ENCODE measurements at places on chromosomes 5 and 9.

DNA sequence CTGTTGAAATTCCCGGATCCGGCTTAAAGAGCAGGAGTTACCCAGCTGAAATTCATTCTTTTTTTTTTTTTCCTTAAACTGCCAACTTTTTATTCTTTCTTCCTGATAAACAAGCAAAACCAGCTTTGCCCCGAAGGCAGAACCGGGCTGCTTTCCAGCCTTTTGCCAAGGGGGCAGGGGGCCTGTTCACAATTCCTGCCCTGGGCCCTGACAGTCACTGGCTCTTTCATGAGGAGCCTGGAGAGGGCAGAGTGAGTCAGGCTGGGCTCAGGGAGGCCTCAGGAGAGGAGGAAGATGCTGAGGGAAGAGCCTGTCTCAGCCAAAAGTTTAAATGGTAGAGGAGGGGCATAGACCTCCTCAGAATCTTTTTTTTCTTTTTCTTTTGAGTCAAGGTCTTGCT lies 4.8 kb downstream of the GLIPR2 start:
- DNase-seq, result no peak

DNA sequence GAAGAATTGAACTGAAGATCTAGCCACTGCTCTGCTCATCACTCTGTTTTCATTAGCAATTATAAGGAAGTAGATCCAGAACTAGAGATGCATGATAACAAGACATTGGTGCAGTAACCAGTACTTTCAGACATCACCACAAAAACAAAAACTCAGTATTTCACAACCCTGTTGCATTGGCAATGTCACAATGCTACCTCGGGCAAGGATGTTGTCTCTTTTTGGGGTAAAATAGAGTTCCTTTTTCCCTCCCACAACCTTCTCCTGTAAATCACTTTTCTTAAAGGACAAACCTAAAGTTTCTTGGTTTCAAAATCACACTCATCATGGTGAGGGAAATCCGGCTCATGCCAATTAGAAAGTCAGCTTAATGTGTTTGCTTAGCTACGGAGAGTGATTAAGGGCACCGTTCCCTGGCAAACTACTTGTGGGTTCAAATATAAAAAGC lies 420.1 kb upstream of the MEF2C start:
- DNase-seq, result no peak

GRCh38 chr5:35856765-35857351 lies at the start of gene IL7R:
TSS of gene IL7R (plus strand) at chr5:35856891. CDS start at chr5:35856978, 87 bp downstream.
- no peak for DNase-seq

- no peak for DNase-seq
Observed at GRCh38 chr9:121581786-121582600, 69.4 kb upstream of the DAB2IP start.

GRCh38 chr5:158255609-158256008 lies 396.7 kb upstream of the CLINT1 start:
- no peak for DNase-seq

- no peak for DNase-seq
Observed at GRCh38 chr5:169335806-169336205, 34.9 kb upstream of the SLIT3 start.

- DNase-seq, result no peak
Observed at GRCh38 chr5:127810707-127811490, 107.7 kb downstream of the CCDC192 start.

DNA sequence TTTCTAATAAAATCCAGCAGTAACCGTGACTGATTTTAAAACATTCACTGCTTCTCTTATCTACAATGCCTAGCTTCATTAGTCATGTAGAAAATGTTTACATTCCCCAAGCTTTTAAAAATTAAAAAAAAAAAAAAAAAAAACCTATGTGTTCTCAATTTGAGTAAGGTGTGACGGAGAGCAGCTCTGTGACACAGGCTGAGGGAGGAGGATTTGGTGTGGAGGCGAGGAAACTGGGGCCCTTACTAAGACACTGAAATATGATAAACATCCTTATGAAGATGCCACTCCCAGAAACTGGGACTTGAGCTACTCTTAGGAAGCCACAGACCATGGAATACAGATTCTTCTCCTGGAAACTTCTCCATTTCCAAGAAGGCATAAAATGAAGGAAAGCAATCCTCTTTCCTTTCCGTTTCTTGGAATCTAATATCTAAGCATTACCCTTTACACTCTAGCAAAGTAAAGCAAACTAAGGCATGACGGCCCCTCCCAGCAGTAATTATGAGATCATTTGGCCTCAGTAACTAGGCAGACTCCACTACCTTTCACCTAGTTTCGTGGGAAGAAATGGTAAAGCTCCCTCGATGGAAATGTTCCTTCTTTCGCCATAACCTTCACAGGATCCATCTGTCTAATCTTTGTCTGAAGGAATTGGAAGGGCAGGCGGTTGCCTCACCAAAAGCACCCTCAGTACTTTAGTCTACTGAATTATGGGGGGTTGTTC lies 23.5 kb downstream of the GRAMD2B start:
- DNase-seq, result no peak

DNA sequence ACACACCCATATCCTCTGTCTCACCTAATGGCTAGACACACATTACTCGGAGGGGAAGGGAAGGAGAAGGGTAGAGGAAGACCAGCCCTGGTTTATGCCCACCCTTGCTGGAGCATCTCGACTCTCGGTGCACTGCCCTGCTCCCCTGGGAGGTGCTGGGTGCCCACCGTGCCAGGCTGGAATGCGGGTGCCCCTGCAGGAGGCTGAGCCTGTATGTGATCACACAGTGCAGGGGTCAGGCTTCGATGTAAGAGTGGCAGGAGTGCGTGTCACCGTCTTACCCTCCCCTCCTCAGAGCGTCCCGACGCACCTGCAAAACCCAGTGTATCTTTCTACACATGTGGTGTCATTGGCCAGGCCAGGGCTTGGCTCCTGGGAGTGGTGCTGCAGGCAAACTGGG lies 7.3 kb upstream of the ACOT12 start:
- DNase-seq, result no peak

DNA sequence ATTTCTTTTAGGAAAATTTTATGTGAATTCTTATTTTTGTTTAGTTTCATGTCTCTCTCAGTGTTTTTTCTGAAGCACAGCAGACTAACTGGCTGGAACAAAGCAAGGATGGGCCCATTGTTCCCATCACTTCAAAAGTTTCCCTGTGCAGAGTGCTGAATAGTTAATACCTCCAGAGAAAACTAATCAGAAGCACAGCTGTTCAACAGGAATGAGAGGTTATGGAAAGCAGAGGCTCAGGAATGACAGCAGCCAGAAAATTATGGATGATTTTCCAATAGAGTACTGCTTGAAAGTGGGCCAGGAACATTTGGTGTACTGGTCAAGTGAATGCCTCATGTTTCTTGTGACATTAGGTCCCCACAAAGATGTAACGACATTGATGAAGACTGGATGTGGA lies 173.0 kb upstream of the TARS1 start:
- DNase-seq, result no peak

GRCh38 chr9:21381448-21382339 lies 3.5 kb downstream of the IFNA2 start:
- DNase-seq, result no peak

DNA sequence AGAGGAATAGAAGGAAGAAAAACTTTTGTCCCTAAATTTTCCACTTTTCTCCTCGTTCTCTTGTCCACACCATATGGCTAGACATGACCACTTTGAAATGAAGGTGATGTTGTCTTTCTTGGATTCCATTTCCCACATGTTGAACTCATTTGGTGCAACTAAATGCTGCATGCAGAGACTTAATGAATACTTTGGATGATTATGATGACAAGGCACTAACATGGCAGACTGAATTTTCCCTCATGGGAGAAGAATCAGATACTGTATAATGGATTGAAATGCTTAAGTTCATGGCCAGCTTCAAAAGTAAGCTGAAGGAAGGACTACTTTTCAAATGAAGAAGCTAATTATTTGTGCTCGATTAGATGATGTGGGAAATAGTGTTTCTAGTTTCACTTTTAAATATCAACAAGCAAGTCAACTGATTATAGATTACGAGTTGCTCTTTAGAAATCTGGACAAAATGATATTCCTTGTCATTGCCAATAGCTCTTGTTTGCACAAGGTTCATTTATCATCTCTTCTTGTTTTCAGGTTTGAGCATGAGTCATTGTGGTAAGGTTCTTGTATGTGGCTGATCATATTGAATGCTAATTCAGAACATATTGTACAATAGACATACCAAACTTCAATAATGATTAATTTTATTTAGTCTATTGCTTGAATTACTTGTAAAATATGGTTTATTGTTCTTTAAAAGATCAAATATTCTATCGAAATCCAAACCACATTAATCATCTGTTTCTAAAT lies 501.3 kb upstream of the FTMT start:
- no peak for DNase-seq

DNA sequence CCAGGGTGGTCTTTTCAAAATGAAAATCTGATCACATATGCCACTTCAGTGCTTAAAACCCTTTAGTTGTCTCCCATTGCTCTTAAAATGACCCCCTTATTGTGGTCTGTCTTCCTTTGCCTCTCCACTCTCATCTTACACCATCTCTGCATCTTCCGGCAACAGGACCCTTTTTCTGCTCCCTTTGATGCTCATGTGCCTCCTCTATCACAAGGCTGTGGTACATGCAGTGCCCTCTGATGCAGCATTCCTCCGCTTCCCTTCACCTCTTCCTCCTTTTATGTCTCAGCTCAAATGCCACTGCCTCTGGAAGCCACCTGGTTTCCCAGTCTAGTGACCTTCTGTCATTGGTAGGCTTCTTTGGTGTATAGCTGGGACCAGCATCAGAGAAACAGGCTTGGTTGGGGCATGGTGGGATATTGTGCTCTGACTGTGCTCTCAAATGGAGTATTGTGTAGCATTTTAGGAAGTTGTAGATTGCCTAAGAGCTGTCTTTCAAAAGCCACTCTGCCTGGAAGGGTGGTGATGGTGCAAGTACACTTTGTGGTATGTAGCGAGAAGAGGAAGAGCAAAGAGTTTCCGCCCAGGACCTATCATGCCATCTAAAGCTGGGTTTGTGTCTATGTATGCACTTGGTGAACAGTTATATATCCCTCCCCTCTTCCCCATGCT lies 28.1 kb downstream of the ARHGAP26 start:
- DNase-seq, result no peak

All from NT2/D1 (cell line).